Skin of body (tissue), 3 donors: ENCODE measurements at places on chromosomes 3 and 15. TPM values are rescaled to one million over a fixed set of nuclear protein-coding genes. Genes with fewer than 3 reads are reported as not detected.

Gene LINGO1
- total RNA-seq, result 4.6 TPM

Gene CFAP161
- 0.30 TPM for total RNA-seq

- no peak for DNase-seq
These were observed 742.0 kb downstream of the ZBBX start for GRCh38 chr3:166637984-166638530.

- DNase-seq, result no peak
These were observed 1.0 kb downstream of the MAPKAPK3 start for GRCh38 chr3:50617911-50618481.

- no peak for DNase-seq
These were observed 187.9 kb downstream of the CNTN3 start for GRCh38 chr3:74426571-74426970.

DNA sequence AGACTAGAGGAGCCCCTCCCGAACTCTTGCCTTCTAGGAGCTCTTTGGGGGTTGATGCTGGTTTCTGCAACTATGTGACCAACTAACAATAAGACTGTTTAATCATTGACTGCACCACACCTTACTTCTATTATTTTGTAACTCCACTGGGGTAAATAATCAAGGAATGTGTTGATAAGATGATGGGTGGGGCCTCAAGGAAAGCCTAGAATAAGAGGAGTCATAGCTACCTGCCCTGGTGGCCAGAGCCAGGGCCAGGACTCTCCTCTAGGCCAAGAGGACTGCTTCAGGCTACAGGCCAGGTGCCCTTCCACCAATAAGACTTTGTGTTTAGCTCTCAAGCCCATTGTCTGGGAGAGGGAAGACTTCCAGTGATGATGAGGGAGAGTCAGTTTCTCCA is 41.2 kb upstream of the PIAS1 start:
- DNase-seq, result no peak

DNA sequence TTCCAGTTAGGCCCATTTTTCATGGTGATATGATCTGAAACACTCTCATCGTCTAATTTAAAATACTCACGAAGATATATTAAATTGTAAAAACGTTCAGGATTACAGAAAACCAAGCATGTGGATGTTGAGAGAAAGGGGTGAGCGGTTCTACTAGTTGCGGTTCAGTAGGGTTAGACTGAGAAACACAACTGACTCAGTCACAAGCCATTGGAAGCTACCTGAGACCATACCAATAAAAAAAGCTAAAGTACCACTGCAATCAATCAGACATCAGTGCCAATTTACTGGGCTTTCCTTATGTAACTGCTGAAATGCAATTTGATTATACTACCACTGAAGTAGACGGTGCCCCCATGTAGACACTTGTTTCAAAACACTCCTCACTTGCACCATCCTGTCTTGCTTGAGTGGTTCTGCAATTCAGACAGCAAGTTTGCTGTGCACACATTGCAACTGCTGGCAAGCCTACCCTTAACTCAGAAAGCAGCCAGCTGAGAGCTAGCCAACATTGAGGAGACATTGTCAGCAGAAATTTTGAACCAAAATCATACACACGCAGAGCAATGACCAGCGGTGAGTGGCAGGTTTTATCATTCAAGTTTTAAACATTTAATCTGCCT is 368.7 kb upstream of the ARHGEF26 start:
- no peak for DNase-seq
